ENCODE measurements at places on chromosomes 11 and 22. TPM values are rescaled to one million over a fixed set of nuclear protein-coding genes. Genes with fewer than 3 reads are reported as not detected.

DNA sequence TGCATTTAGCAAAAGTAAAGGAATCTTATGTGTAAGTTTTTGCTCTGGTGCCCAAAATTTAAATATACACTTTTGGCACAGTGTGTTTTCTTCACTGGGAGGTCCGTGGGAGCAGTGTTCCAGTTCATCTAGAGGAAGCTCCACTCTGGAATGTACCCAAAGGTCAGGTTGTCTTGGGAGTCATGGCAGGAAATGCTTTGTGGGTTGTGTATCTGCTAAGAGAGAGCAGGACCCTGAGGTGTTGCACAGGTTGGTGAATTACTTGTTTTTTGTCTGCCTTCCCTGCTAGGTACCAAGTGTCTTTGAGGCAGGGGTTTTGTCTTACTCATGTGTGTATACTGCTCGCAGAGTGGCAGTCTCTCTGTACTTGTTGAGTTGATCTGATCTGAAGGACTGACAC lies 37.3 kb downstream of the DIXDC1 start:
- no peak overlapping the region for H3K4me3 ChIP-seq
- no peak overlapping the region for H3K27ac ChIP-seq
- H3K27me3 ChIP-seq, result no peaks in the 10 kb centered on the region
- no peak for DNase-seq

- no peak for DNase-seq
- no peak overlapping the region for H3K4me3 ChIP-seq
- no peaks in the 10 kb centered on the region for H3K27me3 ChIP-seq
- H3K36me3 ChIP-seq, result no peaks in the 10 kb centered on the region
- H3K4me1 ChIP-seq, result no peaks in the 10 kb centered on the region
- no peak overlapping the region for H3K27ac ChIP-seq
These were observed 21.9 kb downstream of the KRTAP5-5 start for GRCh38 chr11:1651411-1651980.

DNA sequence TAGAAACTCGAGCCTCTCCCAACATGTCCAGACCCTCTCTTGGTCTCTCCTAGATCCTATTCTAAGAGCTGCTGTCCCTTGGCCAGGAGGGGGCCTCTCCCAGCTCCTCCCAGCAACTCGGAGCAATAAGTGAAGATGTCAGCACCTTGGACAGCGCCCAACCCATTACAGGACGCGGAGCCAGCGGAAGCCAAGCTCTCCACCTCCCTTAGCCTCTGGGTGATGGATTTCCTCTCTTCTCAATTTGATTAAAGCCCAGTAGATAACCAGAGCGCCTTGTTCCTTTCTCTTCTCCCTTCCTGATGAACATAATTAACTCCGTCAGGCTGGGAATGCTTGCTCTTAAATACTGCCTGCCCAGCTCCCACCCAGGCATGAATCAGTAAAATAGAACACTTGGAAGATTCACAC lies 26.2 kb upstream of the TPBGL start:
- H3K36me3 ChIP-seq, result no peaks in the 10 kb centered on the region
- no peak overlapping the region for H3K4me3 ChIP-seq
- no peaks in the 10 kb centered on the region for H3K27me3 ChIP-seq

DNA sequence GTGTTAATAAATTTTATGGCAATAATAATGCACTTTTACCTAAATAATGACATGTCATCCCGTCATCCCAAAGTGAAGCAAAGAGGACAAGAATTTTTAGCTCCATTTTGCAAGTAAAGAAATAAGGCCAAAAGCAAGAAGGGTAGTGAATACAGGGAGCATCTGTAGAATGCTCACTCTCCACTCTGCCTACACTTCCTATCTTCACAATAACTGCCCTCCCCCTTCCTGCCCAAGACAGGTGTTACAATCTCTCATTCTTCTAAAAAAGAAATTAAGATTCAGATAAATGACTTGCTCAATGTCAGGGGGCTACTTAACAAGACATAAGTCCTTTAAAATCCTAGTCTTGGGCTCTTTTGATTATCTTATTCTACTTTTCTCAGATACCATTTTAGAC lies 8.9 kb downstream of the RDX start:
- H3K36me3 ChIP-seq, result no peaks in the 10 kb centered on the region
- H3K4me1 ChIP-seq, result no peaks in the 10 kb centered on the region
- H3K27me3 ChIP-seq, result no peaks in the 10 kb centered on the region
- H3K27ac ChIP-seq, result no peak overlapping the region

DNA sequence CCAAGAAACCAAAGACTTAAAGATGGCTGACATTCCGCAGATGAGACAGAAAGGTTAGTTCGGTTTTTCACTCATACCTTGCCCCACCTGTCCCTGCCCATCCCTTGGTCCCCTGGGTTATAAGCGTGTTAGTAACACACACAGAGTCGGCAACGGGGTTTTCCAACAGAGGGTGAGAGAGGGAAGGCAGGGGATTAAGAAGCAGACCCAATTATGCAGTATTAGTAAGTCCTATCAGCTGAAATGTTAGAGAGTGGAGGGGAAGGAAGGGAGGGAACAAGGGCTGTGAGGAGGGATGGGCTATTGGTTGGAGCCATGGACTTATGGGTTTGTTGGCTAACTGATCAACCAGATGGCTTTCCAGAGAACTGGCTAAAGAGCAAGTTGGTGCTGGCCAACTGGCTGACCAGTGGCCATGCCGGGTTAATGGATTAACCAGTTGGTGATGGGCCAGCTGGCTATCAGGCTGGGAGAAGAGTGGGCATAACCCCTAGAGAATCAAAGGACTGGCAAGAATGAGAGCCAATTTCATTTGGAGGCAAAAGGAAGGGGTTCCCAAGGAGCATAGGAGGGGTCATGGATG lies 45.5 kb downstream of the NRXN2 start:
- H3K36me3 ChIP-seq, result no peaks in the 10 kb centered on the region
- no peak for DNase-seq
- no peak overlapping the region for H3K4me3 ChIP-seq
- peaks cover 73% of the 10 kb centered on the region for H3K27me3 ChIP-seq

GRCh38 chr11:11390068-11390771 lies 37.2 kb upstream of the CSNK2A3 start:
- peaks cover 14% of the 10 kb centered on the region for H3K4me1 ChIP-seq
- no peaks in the 10 kb centered on the region for H3K27me3 ChIP-seq
- H3K4me3 ChIP-seq, result no peak overlapping the region

- H3K27me3 ChIP-seq, result no peaks in the 10 kb centered on the region
- H3K4me3 ChIP-seq, result no peak overlapping the region
- H3K27ac ChIP-seq, result no peak overlapping the region
- no peaks in the 10 kb centered on the region for H3K36me3 ChIP-seq
These were observed 248.1 kb upstream of the PLET1 start for GRCh38 chr11:112508750-112509149.

DNA sequence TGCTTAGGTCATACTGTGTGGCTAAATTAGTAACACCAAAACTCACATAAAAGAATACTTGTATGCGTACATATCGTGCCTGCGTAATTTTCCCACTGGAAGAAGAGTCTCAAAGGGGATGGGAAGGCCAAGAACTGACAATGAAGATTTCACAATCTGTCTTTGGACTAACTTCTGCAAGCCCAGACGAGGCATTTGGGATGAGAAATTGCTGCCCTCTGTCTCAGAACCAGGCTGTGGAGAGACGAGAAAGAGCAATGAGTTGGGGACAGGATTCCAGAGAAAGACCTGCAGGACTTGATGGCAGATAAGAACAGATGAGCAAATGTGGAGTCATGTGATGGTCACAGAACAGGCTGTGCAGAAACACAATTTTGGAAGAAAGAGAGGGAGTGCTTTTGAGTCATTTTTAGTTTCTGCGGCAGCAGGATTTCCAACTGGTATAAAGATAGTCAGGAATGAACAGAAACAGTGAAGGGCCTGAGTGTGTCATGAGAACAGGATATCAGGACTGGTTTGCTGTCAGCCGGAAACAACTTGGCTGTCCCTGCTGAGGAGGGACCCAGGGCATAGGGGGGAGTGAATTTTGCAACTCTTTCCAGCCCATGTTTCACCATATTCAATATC lies 82.7 kb upstream of the CTSC start:
- no peak overlapping the region for H3K27ac ChIP-seq
- 0 out of 2 replicates have a peak, but pooled peaks cover under 1% of the 10 kb centered on the region for H3K4me1 ChIP-seq
- H3K27me3 ChIP-seq, result no peaks in the 10 kb centered on the region
- DNase-seq, result no peak

DNA sequence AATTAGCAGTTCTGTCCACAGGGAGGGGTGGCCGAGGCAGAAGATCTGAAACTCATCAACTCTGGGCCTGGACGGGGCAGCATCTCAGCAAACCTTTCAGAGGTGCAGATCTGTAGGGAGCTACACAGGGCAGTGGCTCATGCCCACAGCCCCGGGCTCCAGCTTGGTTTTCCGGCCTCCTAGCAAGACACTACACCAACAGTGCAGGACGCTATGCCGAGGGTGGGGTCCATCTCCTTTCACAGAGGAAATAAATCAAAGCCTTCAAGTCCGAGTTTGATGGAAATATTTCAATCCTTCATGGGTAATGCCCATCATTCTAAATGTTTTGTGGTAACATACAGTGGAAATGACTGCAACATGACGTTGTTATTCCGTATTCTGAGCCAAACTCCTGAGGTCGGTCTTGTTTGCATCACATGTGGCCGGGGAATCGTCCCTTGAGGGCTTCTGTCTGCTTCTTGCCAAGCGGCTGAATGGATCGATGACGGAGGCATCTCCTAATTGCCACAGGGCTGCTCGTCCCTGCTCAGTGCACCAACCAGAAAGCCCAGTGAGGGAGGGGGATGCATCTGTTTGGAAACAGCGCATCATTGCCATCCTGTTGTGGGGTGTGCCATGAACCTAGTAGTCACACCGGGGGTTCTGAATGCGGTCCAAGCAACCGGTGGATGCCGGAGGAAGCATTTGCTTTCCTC lies 30.0 kb downstream of the LINC01488 start:
- DNase-seq, result no peak
- peaks cover 26% of the 10 kb centered on the region for H3K4me1 ChIP-seq
- no peaks in the 10 kb centered on the region for H3K27me3 ChIP-seq
- H3K27ac ChIP-seq, result no peak overlapping the region
- no peak overlapping the region for H3K4me3 ChIP-seq
- no peaks in the 10 kb centered on the region for H3K36me3 ChIP-seq

GRCh38 chr22:27576815-27577573 lies 224.6 kb downstream of the MN1 start:
- H3K27ac ChIP-seq, result no peak overlapping the region
- H3K36me3 ChIP-seq, result no peaks in the 10 kb centered on the region
- H3K4me1 ChIP-seq, result no peaks in the 10 kb centered on the region

DNA sequence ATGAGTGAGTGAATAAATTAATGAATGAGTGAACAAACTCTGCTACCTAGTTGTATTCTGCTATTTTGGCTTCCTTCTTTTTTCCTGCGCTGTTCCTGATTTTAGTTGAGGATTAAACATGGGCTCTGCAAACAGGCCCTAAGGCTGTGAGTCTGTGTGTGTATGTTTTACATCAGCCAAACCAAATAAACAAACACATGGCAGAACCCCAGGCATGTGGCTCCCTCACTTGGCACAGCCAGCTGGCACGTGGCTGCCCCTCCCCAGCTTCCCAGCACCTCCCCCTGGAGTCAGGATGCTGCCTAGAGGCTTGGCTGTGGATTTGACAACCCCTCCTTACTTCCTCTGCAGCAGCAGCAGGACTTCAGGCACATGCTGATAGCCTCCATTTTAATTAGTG lies 593.2 kb downstream of the INSC start:
- H3K27ac ChIP-seq, result no peak overlapping the region
- no peak overlapping the region for H3K4me3 ChIP-seq
- peak; percentile 91 for DNase-seq
- peaks cover 30% of the 10 kb centered on the region for H3K4me1 ChIP-seq
- H3K27me3 ChIP-seq, result no peaks in the 10 kb centered on the region

GRCh38 chr22:24834845-24835570 lies 29.0 kb downstream of the SGSM1 start:
- peaks cover 5% of the 10 kb centered on the region for H3K27me3 ChIP-seq
- no peaks in the 10 kb centered on the region for H3K36me3 ChIP-seq
- no peak overlapping the region for H3K27ac ChIP-seq

DNA sequence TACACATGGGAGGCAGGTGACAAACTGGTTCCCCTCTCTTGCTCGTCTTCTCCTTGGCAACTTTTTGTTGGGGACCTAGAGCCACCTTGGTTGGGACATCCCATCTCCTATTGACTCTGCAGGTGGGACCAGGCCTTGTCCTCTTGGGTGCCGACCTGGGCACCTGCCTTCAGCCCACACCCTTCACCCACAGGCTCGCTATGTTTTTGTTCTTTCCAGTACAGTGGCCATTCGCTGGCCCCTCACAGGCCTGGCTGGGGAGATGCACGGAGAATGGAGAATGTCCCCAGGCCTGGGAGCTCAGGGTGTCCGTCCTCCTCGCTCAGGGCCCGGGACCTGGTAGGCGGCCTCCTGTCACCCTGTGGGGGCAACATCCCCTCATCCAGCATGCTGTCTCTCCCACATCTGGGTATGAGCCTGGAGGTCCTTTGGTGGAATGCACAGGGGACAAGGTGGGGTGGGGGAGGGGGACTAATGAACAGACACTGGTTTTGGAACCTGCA lies 14.9 kb upstream of the OMP start:
- H3K4me3 ChIP-seq, result no peak overlapping the region
- DNase-seq, result no peak
- H3K27ac ChIP-seq, result no peak overlapping the region
- H3K36me3 ChIP-seq, result 0 out of 2 replicates have a peak, but pooled peaks cover 2% of the 10 kb centered on the region

GRCh38 chr22:46900549-46900948 lies 138.1 kb downstream of the TBC1D22A start:
- no peaks in the 10 kb centered on the region for H3K4me1 ChIP-seq
- DNase-seq, result no peak
- no peaks in the 10 kb centered on the region for H3K27me3 ChIP-seq
- H3K36me3 ChIP-seq, result no peaks in the 10 kb centered on the region
- H3K4me3 ChIP-seq, result no peak overlapping the region
- H3K27ac ChIP-seq, result no peak overlapping the region

DNA sequence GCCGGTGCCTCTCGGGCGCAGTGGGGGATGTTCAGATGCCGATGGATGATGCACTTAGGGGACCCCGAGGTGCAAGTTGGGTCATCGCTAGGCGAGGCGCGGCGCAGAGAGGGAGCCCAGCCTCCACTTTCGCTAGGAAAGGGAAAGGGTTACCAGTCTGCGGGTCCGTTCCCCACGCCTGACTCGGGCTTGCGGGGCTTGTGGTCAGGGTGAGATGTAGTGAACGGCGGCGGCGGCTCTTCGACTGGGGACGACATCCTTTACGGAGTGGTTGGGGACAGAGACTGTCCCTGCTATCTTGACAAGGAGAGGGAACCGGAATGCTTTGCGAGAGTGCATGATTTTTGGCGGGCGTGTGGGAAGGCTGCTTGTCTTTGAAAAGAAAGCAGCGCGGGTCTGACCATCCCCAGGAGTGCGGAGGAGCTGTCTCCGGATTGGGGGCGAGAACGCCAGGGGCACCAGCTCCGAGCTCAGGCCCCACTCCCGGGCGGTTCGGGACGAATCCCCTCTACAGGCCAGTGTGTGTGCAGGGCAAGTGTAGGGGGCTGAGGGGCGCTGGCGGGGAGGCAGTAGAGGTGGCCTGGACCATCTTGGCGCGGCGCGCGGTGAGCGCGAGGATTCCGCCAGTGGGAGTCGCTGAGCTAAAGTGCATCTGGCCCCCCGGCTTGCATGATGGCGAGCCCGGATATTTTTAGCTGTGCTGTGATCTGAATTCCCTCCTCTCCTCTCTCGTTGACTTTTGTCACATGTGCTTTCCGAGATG lies 1.1 kb downstream of the FAT3 start:
- no peak overlapping the region for H3K4me3 ChIP-seq
- no peak overlapping the region for H3K27ac ChIP-seq
- no peak for DNase-seq
- no peaks in the 10 kb centered on the region for H3K36me3 ChIP-seq
- H3K4me1 ChIP-seq, result peaks cover 10% of the 10 kb centered on the region
- H3K27me3 ChIP-seq, result peaks cover 25% of the 10 kb centered on the region

GRCh38 chr22:31323578-31324550 lies 22.3 kb downstream of the PATZ1 start:
- H3K4me3 ChIP-seq, result no peak overlapping the region
- H3K36me3 ChIP-seq, result peaks cover 30% of the 10 kb centered on the region

THYN1 gene
- 24.7 TPM for total RNA-seq

KRTAP5-7 gene
- not detected for total RNA-seq

DAGLA gene
- 2.6 TPM for total RNA-seq

CSF2RB gene
- not detected for total RNA-seq

SEZ6L gene
- total RNA-seq, result not detected

SLC22A12 gene
- not detected for total RNA-seq
